ENCODE measurements at places on chromosomes 1 and 21. TPM values are rescaled to one million over a fixed set of nuclear protein-coding genes. Genes with fewer than 3 reads are reported as not detected.

Gene SH2D2A
- total RNA-seq, result 211 TPM

Gene EFNA3
- total RNA-seq, result 5.1 TPM

Gene C1orf216
- 10.9 TPM for total RNA-seq

Gene CACHD1
- total RNA-seq, result 2.3 TPM

Gene JAM2
- total RNA-seq, result 1.2 TPM

Gene MAD2L2
- 70.4 TPM for total RNA-seq

Gene SHE
- total RNA-seq, result not detected

Gene CFHR4
- total RNA-seq, result not detected

Gene PYHIN1
- 6.8 TPM for total RNA-seq

Gene FNDC5
- total RNA-seq, result not detected

Gene RXRG
- 0.16 TPM for total RNA-seq

Gene MMP23B
- total RNA-seq, result 0.77 TPM

Gene GNL2
- 98.8 TPM for total RNA-seq

GRCh38 chr1:167210966-167211674 lies 9.6 kb upstream of the POU2F1 start:
- DNase-seq, result peak; percentile 16

DNA sequence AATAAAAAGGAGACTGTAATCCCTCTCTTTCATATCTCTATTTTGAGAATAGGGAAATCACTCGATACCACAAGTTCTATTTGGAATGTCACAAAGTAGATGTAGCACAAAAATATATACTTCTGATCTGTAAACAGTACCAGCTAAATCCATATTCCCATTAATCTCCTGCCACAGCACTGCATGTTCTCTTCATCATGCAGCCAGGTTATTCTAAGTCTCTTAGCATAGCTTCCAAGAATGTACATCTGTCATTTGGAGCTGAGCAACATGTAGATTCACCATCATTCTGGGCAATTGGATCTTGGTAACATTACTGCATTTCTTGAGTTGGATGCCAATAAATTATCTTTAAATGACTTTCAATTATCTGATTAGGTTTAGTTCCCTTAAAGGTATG lies 1874.5 kb downstream of the MRPL39 start:
- DNase-seq, result no peak

DNA sequence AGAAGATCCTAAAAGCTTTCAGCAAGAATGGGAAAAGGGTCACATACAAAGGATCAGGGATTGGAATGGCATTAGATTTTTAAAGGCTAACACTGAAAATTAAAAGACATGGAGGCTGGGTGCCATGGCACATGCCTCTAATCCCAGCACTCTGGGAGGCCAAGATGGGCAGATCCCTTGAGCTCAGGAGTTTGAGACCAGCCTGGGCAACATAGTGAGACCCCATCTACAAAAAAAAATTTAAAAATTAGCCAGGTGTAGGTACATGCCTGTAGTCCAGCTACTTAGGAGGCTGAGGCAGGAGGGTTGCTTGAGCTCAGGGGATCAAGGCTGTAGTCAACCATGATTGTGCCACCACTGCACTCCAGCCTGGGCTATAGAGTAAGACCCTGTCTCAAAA lies 12.4 kb downstream of the LURAP1 start:
- DNase-seq, result no peak

DNA sequence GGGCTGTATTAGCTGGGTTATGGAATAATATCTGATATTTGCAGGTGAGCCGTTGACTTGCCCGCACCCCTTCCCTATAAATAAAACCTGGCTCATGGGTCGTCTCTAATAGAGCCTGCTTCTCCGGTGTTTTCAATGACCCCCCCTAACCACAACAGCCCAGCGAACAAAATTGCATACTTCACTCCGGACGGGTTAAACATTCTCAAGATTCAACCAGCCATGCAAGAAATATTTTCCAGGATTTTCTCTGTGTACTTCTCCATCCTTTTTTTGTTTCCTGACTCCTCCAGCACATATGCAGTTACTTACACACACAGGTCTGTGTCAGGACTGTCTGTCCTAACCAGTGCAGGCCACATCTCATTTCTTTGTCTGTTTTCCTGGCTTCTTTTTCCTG lies 267.7 kb downstream of the ZNF648 start:
- DNase-seq, result no peak

DNA sequence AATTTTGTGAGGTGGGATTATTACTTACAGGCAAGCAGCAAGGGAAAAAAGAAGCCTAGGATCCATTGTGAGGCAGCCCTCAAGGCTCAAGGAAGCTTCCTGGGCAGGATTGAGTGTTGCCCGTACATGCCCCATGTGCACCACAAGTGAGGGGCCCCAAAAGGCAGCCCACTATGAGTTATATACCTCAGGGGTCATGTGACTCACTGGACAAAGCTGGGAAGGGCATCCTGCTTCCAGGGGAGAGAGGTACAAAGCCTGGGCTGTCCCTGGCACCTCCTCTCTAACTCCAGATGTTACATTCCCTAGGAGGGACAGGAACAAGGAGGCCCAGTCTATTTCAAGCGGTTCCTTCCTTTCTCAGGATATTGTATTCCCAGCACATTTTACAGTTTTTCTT lies 34.0 kb upstream of the CD1D start:
- DNase-seq, result no peak

DNA sequence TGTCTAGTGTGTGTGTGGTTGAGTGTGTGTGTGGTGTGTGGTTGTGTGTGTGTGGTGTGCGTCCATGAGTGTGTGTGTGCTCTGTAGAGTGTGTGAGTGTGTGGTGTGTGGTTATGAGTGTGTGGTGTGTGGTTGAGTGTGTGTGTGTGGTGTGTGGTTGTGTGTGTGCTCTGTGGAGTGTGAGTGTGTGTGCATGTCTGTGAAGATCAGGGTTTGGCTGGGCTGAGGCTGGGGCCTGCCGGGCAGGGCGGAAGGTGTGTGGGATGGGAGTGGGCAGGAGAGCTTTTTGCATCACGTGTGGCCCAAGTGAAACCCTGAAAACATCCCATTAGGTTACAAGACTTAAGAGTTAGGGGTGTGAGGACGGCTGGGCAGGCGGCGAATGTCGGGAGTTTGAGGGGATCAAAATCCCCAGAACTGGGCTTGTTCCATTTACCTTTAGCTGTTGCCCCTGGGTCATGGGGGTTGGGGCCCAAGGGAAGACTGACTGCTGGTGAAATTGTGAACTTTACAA lies 2.9 kb upstream of the FCMR start:
- peak; percentile 59 for DNase-seq

DNA sequence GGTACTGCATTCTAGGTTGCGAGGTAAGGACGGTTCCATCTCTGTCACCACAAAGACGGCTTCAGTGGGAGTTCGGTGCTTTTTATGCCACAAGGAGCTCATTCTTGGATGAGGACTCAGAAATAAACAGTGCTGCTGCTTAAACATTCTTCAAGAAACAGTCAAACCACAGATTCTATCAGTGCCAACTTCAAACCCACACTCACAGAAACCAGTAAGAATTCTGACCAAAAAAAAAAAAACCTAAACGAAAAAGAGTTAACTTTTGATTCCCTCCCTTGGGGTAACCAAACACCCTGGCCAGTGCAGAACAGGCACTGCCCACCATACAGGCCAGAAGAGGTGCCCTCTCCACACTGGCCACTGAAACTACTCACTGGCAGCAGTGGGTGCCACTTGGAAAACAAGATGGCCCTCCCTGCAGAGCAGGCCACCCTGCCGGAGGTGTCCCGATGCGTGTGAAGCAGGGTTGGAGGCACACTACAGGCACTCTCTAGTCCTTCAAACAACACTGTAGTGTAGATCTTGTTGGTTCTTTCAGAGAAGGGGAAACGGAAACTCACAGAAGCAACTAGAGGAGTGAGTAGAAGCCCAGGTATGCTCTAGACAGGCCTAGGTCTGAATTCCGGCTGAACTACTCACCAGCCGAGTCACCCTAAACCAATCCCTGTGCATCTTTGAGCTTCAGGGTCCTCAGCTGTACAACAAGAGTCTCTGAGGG lies 87.3 kb upstream of the TLR5 start:
- DNase-seq, result peak; percentile 59

DNA sequence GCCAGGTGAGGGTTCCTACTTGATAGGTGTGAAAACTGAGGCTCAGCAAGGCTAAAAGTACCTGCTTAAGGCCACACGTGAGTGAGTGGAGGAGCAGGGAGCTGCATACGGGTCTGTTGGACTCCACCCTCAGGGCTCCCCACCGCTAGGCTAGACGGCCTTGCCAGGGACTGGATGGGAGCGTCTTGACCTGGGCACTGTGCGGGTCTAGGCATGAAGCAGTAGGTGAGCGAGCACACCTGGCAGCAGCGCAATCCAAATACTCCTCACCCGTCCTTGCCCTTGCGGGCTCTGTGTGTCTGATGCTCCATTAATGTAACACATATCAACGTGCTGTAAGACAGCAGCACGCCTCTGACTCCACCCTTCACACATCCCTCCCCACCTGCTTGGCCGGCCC lies 94.0 kb downstream of the LACTBL1 start:
- no peak for DNase-seq

DNA sequence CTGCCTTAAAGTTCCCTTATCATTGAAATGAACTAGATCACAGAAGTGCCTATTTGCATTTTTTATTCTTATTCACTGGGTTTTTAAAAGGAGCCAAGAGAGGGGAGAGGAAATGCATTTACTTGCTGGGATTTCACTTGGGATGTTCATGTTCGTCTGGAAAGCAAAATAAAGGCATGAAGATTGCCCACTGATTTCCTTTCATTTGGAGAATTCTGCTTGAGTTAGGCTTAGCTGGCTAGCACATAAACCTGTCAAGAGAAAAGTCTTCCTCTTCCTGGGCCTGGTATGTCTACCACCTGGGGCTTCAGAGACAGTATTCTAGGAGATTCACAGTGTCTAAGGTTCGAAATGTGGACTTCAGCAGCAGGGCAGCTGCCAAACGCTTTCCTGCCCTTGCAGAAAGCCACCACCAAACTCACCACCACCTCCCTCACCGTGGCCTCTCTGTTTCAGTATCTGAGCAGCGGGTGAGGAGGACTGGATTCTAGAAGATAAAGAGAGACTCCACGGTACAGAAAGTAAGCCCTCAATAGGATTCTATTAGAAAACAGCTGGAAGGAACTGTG lies 44.5 kb downstream of the HIVEP3 start:
- no peak for DNase-seq

DNA sequence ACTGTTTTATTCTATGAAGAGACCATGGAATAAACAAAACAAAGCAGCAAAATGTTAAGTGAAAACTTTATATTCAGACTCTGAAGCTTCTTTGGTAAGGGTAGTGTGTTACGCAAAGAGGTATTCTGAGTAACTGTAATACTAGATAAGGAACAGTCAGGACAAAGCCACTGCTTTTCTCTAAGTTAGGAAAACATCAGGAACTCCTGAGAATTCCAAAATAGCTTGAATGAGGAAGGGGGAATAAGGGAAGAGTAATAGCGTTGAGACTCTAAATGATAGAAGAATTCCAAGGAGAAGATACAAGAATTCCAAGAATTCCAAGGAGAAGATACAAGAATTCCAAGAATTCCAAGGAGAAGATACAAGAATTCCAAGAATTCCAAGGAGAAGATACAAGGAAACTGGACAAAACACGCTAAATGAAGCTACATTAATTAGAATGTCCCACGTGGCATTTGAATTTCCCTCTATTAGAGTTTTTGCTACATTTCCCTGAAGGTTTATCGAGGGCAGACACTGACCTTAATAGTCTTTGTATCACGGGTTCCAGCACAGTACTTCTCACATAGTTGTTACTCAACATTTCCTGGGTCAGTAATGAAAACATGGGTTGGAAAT lies 71.5 kb downstream of the SMYD3 start:
- DNase-seq, result no peak

DNA sequence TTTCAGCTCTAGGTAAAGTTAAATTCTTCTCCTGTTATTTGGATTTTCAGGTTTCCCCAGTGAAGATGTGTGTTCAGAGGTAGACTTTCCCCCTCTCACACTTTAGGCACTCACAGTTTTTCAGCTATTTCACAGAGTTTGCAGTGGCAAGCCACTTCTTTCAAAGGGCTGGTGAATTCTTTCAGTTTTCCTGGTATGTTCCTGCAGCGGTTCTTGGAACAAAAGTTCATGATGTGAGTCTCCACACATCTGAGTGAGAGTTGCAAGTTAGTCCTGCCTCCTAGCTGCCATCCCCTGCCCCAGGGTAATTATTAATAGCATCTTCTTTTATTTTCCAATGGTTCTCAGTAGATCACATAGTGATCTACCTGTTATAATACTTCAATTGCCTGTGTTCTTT lies 27.3 kb upstream of the CD84 start:
- no peak for DNase-seq

GRCh38 chr1:155636397-155637153 lies 26.6 kb downstream of the MSTO1 start:
- DNase-seq, result no peak

GRCh38 chr1:23634840-23635651 lies 56.6 kb upstream of the RPL11 start:
- DNase-seq, result peak; percentile 69

GRCh38 chr21:45064091-45064490 lies 10.3 kb upstream of the ADARB1 start:
- no peak for DNase-seq

DNA sequence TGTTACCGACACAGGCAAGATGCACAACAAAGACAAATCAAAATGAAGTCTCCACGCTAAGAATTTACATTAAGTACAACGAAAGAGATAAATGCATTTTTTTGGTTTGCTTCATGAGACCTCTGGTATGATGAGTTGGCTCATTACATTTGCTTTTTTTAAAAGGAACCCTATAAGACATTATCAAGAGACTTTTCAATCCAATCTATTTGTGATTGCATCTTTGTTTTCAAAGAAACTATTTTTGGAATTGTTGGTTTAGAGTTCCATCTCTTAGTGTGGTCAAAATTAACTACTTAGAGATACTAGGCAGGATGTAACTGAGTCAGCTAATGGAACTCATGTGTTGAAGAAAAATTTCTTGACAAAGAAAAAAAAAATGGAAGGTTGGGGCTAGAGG lies 200.1 kb downstream of the ZC3H11B start:
- DNase-seq, result no peak

DNA sequence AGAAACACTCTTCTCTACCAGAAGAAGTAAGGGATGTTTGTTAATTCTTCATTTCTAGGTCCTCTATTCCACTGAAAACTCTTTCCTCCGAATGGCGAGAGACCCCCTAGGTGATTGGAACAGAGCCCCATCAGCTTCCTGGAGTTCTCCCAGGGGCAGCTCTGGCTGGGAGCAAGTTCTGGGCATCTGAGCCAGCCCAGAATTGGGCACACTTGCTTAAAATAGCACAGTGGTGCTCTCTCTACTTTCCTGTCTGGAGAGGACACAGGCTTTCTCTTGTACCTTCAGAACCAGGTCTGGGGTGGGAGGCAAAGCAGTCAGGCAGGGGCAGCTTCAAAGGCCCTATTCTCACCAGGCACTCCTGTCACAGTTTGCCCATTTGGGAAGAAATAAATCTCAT lies 83.2 kb upstream of the CNTN2 start:
- DNase-seq, result no peak

- DNase-seq, result no peak
Measured at GRCh38 chr1:24250791-24251190, 63.7 kb upstream of the IFNLR1 start.

GRCh38 chr1:248849637-248850036 lies 9.2 kb downstream of the ZNF692 start:
- DNase-seq, result no peak

DNA sequence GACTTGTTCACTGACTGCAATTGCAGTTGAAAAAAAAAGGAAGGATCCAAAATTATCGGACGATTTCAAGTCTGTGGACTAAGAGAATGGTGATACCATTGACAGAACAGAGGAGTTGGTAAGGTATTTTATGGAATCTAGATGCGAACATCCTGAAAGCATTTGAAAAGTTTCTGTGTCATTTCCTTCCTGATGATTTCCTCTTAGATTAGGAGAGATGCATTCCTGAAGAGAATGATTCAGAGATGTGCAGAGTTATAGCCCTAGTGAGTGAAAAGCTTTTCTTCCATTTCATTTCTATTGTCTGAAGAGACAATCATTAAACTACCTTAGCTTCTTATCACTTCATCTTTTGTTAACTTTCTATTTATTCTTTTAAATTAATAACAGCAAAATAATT lies 200.0 kb downstream of the KCNK2 start:
- no peak for DNase-seq
